Left colon (tissue), 2 donors: ENCODE measurements at places on chromosomes 16 and 17. TPM values are rescaled to one million over a fixed set of nuclear protein-coding genes. Genes with fewer than 3 reads are reported as not detected.

The LGALS9B gene
- total RNA-seq = 46.2 TPM

The METRN gene
- 21.7 TPM for total RNA-seq

The SETD1A gene
- 12.2 TPM for total RNA-seq

The WSCD1 gene
- 28.5 TPM for total RNA-seq

The LITAFD gene
- total RNA-seq = not detected

The GAST gene
- total RNA-seq = not detected
